ENCODE measurements at places on chromosomes 5 and 9.

DNA sequence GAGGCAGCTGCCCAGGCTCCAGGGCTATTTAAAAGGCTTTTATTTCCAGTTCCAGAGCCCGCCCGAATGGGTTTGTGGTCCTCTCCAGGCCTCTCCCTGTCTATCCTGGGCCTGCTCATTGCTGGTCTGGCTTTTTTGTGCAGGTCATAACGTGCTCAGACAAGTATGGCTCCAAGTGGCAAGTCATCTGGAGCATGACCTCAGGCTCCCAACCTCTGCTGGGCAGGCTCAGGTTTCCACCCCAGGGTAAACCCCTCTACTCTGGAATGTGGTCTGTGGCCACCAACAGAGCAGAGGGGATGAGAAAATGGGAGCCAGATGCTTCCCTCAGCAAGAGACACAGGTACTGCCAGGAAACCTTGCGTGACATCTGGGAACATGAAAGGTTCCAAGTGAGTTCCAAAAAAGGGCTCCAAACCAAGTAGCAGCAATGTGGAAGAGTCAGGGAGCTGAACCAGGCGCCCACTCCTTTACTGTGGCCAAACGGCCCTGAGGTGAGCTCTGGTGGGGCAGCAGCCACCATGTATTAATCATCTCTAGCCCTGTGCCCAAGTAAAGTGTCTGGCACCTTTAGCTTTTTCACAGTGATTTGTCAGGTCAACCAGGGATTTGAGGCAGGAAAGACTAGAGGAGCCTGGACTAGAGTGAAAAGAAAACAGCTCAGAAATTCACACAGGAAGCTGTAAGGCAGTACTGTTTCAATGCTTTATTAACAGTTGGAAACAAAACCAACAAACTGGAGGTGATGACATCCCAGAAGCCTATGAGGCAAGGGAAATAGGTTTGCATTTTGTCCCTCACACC, 25.7 kb downstream of the PCDHGC5 start:
- no peak for DNase-seq

- no peak for DNase-seq
Observed at GRCh38 chr5:107217721-107218130, 453.0 kb downstream of the EFNA5 start.

DNA sequence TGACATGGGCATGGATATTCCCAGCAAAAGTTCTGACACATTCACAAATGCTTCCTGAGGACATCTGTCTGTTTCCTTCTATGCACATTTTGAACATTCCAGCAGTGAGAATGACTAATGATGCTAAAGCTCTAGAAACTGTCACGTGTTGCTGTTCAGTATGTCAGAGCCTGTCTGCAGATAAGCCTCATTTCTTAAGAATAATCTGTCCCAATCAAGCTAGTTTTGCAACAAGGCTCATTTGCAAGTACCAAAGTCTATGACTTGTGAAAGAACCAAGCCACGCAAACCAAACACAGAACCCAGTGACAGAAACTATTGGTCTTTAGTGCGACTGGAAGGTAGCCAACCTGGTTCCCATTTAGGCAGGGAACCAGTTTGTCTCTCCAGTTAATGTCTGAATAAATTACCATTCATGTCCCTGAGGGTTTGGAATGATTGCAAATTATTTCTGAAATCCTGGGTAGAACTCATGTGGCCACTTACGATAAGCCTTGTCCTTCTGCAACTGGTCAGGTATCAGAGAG, 178.5 kb downstream of the C9orf152 start:
- DNase-seq, result no peak

DNA sequence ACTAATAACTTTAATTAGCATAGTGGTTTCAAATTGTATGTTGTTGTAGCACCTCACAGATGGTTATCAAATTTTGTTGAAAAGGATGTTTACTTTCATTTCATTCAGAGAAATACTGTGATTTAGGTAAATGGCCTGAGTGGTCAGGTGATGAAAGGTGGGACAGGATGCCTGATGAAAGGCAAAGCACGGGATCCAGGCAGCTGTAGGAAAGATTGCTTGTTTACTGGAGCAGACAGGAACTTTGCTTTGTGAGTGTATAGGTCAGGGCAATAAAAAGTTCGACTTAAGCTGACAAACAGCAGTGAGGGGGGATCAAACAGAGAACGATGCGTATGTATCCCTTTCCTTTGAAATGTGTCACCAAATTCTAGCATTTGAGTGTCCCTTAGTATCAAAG, 19.0 kb downstream of the KIAA1958 start:
- no peak for DNase-seq

GRCh38 chr5:179228341-179229121, 116.7 kb downstream of the ADAMTS2 start:
- no peak for DNase-seq

DNA sequence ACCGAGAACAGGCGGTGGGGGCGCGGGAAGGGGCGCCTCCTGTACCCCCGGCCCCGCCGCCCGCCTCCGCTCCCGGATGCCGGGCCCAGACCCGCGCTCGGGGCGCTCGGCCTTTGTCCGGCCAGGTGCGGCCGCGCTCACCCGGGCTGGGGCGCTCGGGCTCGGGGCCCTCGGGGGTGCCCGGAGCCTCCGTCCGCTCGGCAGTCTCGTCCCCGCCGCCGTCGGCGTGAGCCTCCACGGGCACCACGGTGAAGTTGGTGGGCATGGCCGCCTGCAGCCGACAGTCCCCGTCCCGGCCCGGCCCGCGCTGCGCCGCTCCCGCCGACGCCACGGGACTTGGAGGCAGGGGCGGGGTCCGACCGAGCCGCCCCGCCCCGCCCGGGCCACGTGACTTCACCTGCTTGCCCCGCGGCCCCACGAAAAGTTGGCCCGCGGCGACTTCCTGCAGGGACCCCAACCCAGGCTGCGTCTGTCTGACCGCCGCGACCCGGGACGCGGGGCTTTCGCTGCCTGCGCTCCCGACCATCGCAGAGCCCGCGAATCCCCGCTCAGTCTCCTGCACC, at the start of gene SLC12A7:
Gene SLC12A7 (minus strand): TSS at position 337 of the 563 bp plus-strand sequence. CDS start 72 bp downstream, at position 265.
- DNase-seq, result peak; percentile 16

- DNase-seq, result no peak
Observed at GRCh38 chr5:44932922-44933585, 124.3 kb downstream of the MRPS30 start.

GRCh38 chr9:97567182-97567893, 65.8 kb downstream of the TSTD2 start:
- no peak for DNase-seq

GRCh38 chr9:93952784-93953495, 2.2 kb downstream of the BARX1 start:
- DNase-seq, result no peak

GRCh38 chr5:174972291-174972690, 247.9 kb downstream of the MSX2 start:
- DNase-seq, result no peak

GRCh38 chr9:69199769-69200470, 25.8 kb downstream of the TJP2 start:
- no peak for DNase-seq

GRCh38 chr5:71727978-71728377, 8.9 kb downstream of the CARTPT start:
- DNase-seq, result no peak

DNA sequence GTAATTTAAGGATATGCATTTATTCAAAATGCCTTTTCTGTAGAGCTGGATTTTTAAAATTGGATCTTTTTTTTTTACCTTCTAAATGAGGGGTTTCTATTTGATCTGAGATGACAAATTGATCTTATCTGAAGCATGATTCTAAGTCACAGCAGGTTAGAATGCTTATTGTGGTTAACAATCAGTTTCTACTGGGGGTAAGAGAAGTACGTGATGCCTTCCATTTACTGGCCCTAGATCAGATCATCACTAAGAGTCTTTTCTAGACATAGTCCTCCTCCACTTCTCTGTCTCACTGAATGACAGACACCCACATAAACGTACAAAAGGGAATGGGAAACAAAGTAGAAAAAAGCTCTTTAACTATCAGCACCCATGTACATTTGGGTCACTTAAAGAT, 231.9 kb downstream of the DMAC1 start:
- no peak for DNase-seq

DNA sequence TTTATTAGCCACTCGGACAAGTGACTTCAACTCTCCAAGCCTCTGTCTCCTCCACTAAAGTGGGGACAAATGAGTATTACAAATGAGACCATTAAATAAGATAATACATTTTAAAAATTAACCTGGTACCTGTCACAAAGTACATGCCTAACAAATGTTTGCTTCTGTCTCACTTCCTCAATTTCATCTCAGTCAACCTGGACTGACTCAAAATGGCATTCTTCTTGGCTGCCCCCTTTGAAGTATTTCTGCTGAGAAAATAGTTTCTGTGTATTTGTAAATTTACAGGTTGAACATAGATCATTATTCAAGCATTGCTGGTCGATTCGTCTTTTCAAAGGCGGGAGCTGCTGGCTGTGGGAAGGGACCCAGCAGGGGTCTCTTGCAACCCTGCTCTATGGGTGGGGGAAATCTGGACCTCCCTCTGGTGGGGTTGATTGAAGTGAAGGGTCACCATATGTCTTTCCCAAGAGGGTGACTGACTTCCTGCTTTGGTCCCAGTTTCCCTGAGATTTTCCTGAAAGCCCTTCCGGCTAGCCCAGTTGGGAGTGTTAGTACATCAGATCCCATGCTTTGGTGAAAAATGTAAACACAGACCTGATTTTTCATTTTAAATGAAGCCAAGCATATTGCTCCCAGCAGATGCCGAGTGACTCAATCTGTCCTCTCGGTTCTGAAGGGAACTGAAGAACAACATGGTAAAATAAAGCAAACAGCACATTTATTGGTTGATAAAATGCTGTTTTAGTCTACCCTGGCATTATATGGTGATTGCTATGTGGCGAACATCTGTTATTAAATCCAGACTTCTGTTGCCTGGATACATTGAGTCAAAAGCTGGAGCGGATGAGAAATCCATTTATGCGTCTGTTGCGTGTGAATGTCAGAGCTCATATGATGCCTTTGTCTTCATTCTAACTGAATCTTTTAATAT, 73.0 kb downstream of the KCNIP1 start:
- no peak for DNase-seq

DNA sequence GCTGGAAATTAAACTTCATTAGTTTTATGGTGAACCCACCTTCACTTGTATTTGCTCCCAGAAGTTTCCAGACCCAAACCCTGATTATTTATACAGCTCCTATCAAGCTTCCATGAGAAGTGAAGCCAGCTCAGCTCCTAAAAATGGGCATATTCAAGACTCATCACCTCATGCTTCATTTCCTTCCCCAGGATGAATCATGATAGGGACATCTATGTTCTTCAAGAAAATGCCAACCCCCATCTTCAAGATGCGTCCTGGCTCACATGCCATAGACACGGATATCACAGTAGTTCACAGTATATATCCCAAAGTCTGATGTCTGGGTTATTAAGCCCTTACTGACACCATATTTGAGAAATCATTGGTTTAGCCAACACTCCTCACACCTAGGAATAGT, 217.6 kb downstream of the NPR3 start:
- no peak for DNase-seq

GRCh38 chr5:36396640-36397039, 94.9 kb upstream of the RANBP3L start:
- no peak for DNase-seq

GRCh38 chr5:32172923-32173266, 1.2 kb downstream of the GOLPH3 start:
- DNase-seq, result no peak

DNA sequence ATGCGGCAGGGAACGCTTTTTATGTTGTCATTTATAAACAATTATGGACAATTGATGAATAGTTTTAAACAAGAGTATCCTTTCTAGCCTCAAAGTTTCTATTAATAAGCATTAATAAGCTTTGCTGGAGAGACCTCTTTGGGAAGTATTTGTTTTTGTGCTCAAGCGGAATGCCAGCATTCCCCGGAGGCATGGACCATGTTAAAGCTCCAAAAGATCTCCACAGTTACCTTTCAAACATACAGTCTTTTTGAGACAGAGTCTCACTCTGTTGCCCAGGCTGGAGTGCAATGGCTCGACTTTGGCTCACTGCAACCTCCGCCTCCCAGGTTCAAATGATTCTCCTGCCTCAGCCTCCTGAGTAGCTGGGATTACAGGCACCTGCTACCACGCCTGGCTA, 9.6 kb downstream of the MSANTD3 start:
- DNase-seq, result no peak

GRCh38 chr5:73938280-73938937, 312.4 kb downstream of the ARHGEF28 start:
- no peak for DNase-seq

- DNase-seq, result no peak
Observed at GRCh38 chr9:13823026-13823425, 490.9 kb downstream of the NFIB start.

DNA sequence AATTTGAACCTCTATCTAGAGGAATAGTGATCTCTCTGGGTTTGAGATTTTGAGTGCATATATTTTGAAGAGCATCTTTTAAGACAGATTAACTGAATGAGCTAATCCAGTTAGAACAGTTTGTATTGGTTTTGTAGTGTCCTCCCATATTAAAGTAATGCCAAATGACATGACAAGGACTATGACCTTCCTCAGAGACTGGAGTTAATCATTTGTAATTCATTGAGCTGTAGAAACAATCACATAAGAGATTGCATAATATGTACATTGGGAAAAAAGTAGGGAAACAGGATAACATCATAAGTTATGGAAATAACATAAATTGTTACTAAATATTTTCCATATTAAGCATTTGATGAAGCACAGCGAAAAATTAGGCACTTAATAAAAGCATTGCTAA, 45.8 kb upstream of the PRDM9 start:
- no peak for DNase-seq

DNA sequence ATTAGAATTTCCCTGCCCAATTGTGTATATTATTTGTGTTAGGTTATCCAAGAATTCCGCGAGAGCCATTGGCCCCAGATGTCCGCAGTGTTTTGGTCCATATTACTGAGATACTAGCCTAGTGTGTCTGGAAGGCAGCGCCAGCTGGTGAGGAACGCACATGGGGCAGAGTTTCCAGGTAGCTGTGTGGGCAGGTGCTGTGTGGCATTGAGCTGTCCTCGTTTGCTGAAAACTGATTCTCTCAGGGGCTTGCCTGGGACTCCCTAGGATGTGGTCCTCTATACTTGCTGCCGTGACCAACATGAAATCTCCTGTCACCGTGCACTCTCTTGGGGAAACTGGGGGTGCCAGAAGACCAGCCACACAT, 288.7 kb downstream of the FANCC start:
- no peak for DNase-seq

DNA sequence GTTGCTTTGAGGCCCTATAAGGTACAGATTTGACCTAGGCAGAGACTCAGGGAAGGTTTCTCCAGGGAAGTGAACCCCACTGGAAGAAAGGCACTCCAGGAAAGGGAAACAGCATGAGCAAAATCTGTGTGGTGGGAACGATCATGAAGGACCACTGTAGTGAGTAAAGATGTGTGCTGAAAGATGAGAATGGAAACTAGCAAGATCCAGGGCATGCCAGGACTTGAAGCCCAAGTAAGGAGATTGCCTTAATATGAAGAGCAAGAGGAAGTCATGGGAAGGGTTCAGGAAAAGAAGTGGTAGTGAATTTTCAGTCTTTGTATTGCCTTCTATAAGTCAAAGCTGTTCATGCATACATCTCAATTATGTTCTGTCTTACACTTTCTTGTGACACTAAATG, 55.2 kb upstream of the SLIT3 start:
- no peak for DNase-seq

- no peak for DNase-seq
Observed at GRCh38 chr9:110601098-110601497, 21.6 kb upstream of the SVEP1 start.

Data from cortex of kidney (tissue), 1 donor.